ENCODE measurements at places on chromosomes 2 and 18.

GRCh38 chr2:192969055-192969454 is 774.3 kb upstream of the TMEFF2 start:
- no peak for ATAC-seq

DNA sequence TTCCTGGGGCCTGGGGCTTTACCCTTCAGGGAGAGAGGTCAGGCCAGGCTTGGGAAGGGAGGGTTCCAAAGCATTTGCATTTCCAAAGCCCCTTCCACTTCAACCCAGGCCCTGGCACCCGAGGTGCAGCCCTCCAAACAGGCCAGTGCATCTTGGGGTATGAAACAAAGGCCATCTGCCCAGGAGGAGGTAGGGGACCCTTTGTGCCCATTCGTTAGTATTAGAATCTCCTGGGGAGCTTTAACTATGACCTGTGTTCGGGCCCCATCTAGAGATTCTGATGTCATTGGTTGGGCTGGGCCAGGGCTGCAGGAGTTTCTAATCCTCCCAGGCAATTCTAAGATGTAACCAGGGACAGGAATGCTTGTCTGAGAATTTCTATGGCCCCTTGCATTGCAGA is 73.6 kb downstream of the CIB4 start:
- no peak for ATAC-seq

DNA sequence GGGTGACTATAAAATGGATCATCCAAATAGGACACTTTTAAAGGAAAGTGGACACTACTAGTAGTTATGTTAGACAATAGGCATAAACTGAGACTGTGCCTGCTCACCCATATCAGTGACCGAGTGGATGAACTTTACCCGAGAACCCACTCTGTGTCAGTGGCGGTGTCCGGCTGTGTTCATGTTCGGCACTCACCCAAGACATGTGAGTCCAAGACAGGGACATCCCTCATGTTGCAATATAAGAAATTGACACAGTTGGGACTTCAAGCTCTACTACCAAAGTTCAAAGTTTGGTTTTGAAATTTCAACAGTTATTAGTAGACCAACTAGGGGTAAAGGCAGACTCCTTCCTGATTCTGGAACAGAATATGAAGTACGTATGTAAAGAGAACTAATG is 326.3 kb upstream of the TNP1 start:
- no peak for ATAC-seq

DNA sequence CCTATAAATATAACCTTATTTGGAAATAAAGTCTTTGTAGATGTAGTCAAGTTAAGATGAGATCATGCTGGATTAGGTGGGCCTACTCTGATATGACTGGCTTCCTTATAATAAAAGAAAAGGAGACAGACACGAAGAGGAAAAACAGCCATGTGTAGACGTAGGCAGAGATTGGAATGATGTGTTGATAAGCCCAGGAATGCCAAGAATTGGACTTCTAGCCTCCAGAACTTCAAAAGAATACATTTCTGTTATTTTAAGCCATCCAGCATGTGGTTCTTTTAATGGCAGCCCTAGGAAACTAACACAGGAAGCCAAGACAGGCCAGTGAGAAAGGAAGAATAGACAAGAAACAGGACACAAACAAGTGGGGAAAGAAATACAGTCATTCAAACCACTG is 68.6 kb downstream of the NYAP2 start:
- ATAC-seq = no peak

GRCh38 chr2:239961662-239962613 is 63.2 kb downstream of the NDUFA10 start:
- ATAC-seq = no peak

GRCh38 chr2:42089340-42089925 is 41.6 kb downstream of the PKDCC start:
- peak; percentile 82 for ATAC-seq

DNA sequence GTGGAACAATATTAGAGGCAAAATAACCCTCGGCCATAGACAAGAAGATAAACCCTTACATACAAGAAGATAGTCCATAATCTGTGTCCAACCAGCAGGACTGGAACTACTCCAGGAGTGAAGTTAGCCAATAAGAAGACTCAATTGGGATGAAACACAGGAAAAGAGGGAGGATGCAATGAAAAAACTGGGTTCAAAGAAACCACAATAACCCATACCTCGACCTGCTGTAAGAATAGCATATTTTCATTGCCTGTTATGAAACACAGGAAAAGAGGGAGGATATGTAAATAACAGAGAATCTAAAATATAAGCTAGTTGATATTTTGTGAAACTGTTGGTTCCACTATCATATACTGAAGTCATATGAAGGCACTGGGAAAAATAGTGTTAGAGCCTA is 87.1 kb upstream of the CSRNP3 start:
- ATAC-seq = no peak

DNA sequence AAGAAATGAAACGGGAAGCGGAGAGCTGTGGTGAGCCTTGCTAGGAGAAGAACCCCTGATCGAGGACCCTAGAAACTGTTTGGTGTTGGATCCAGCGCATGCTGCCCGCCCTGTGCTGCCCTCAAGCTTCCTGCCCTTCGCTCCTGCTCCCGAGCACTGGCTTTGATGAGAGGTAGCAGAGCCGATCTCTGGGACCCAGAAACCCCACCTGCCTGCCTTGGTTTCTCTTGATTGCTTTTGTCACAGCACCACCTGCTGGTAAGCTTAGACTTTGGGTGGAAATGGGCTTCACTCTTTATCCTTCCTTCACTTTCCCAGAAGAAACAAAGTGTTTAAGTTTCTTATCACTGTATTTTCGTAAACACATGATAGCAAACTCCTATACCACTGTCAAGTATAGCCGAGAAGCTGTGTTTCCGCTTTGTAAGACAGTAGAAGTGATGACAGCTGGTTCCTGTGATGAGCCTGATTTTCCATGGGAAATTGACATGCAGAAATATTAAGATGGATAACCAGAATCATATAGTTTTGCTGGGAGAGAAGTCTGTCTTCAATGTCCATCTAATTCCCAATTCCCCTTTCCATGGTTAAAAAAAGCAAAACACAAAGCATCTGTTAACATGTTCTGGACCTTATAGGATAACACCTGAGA is 267.4 kb downstream of the PHLPP1 start:
- peak; percentile 24 for ATAC-seq

GRCh38 chr2:15273452-15273851 is 287.7 kb downstream of the NBAS start:
- ATAC-seq = no peak

DNA sequence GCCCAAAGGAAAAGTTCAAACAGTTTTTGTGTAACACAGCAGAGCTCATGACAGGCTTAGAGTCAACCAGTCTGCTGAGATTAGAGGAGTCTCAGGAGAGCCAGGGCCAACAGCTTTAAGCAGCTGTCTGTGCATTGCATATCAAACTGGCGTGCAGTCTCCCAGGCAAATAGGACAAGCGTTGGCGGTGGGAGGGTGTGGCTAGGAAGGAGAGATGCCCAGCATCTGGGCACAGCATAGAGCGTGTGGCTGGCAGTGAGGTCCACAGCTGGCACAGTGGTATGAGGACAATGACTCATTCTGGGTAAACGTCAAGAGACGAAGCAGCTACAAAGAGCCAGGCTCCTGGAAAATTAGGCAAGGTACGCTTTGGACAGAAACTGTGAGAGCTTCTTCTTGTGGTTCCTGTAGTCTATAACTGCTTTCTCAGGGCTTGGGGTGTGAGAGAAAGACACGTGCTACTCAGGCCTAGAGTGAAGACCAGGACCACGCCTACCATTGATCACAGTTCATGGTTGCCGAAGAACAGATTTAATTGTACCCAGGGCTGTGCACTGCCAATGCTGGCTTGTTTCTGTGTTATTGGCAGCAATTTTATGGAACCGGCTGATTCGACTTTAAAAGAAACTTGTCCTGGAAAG is 14.8 kb downstream of the ZAP70 start:
- no peak for ATAC-seq

All from stimulated activated memory B cell treated with anti-CD40 and anti-IgM and Interleukin-4, amounts not matched to agents 10 μg/mL and 1 μg/mL and 100 μg/mL, for 72 hours (primary cell).